Activated naive CD8-positive, alpha-beta T cell treated with anti-CD3 and anti-CD28 coated beads for 36 hours (primary cell): ENCODE measurements at places on chromosomes 6 and 20.

DNA sequence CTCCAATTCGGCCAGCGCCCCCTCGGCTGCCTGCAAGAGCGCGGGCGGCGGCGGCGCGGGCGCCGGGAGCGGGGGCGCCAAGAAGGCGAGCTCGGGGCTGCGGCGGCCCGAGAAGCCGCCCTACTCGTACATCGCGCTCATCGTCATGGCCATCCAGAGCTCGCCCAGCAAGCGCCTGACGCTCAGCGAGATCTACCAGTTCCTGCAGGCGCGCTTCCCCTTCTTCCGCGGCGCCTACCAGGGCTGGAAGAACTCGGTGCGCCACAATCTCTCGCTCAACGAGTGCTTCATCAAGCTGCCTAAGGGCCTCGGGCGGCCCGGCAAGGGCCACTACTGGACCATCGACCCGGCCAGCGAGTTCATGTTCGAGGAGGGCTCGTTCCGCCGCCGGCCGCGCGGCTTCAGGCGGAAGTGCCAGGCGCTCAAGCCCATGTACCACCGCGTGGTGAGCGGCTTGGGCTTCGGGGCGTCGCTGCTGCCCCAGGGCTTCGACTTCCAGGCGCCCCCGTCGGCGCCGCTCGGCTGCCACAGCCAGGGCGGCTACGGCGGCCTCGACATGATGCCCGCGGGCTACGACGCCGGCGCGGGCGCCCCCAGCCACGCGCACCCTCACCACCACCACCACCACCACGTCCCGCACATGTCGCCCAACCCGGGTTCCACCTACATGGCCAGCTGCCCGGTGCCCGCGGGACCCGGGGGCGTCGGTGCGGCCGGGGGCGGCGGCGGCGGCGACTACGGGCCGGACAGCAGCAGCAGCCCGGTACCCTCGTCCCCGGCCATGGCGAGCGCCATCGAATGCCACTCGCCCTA, 963 bp downstream of the FOXF2 start:
- no peak for DNase-seq

DNA sequence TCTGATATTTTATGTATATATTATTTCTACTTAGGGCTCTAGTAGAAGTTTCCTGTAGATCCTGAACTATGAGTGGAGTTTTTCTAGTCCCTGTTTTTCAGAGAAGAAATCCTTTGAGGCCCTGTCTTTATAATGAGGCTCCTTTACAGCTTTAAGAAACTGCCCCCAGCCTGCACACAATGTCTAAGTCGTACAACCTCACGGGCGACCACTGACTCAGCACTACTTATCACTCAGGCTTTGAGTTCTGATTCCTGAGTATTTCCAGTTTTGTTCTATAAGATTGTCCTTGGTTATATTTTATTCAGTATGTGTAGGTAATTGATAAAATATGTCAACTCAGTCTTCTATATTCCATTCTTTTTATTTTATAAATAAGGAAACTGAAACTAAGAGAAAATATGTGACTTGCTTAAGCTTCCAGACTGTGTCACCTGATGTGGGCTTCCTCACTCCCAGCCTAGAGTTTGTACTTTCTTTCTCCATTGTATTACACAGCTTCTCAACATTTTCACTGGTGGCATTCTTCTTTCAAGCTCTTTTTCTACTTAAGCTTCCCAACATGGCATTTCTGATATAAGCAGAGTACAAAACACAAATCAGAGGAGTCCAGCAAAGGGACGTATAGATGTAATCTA, 167.0 kb downstream of the TBX18 start:
- DNase-seq, result no peak

- DNase-seq, result no peak
These were observed 602.4 kb upstream of the AGPAT4 start for GRCh38 chr6:161876231-161876630.

DNA sequence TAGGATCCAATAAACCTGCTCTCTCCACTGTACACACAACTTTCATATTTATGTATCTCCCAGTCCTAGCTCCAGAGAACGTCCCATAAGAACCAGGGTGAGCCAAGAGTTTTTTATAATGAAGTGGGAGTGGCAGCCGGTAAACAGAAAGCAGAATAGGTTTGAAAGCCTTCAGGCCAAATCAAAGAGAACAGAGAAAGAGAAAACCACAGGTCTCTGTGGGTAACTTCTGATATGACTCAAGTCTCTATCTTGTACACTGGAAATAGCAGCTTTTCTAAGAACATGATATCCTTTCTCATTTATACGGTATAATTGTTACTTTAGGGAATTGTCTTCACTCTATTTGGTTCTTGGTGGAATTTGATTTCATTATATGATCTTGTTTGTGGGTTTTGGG, 273.6 kb downstream of the PACRG start:
- DNase-seq, result no peak

DNA sequence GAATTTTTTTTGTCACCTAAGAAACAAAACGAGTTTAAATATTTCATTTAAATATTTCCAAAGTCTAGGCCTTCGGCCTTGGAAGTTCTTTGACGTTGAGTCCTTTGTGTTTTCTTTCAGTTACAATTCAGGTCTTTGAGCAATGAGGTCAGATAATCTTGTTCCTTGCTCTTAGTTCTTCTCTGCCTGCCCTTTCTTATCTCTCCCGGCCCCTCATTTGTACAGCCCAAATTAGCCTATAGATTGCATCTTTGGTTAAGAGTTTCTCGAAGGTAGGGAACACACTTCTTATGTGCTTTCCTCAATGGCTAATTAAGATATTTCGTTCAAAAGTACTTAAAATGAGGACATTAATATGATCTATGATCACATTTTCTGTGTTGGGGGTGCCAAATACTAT, 18.5 kb downstream of the RPS12 start:
- DNase-seq, result no peak

DNA sequence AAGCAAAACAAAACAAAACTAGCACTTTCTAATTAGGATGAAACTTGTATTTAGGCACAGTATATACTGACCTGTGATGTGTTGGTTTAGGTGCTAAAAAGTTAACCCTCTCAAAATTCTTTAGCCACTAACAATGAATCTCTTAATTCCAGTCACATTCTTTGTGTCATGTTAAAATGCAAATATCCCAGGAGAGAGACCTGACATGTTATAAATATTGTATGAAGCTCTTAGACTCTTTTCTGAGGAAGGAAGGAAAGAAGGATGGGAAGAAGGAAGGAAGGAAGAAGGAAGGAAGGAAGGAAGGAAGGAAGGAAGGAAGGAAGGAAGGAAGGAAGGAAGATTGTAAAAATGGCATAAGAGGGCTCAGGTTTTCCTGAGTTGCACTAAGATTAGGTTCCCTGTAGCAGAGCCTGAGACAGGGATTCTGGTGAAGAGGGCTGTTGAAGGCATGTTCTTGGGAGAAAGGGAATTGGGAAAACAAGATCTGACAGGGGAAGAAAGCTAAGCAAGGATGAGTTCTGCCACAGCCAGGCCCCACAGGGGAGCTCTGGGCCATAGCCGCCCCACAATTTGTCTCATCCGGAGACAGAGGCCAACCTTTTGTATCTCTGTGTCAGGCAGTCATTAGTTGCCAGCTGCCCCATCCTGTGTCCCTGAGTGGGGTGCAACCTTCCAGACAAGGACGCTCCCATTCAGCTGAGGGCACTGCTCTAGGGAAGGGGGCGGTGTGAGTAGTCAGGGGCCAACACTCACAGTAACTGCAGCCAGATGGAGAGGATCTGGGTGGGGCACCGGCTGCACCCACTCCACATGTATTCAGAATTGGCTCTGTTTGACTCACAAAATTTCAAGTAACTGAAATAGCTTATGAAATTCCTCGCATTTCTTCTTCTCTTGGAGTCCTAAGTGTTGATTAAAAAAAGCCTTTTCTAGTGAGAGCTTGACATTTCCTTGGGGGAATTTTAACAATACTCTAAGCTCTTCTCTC, 189.3 kb upstream of the ARG1 start:
- no peak for DNase-seq
